ENCODE measurements at places on chromosomes 3 and 15.

DNA sequence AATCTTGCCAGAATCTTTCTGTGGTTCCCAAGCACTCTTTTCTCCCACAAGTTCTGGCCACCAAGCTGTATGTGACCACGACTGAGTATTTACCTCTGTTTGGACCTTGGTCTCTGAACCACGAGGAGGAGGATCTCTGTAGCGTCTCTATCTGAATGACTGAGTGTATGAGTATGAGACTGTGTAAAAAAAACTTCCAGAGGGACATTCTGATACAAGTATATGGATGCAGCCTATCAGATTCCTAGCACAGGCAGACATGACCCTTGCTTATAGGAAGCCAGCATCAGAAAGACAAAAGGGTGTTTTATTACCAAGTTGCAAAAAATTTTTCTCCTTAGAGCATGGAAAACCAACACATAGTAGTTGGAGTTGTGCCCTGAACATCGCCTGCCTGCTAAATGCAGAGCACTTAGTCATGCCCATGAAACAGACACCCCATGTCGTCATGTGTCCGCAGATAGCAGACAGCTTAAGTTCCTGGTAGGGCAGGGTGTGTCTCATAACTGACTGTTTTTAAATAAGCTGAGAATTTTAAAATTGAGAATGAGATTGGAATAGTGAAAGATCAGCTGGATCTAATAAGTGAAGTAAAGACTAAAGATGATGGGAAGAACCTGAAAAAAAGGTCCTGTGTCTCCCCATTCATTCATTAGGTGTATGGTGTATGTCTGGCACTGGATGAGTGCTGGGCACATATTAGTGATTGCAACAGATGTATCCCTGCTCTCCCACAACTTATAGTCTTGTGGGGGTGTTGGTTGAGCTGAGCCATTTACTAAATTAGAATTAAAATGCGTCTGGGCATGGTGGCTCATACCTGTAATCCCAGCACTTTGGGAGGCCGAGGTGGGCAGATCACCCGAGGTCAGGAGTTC lies 30.9 kb downstream of the DAG1 start:
- peak; percentile 80 for DNase-seq

- DNase-seq = no peak
Measured at GRCh38 chr3:74591946-74592345, 22.5 kb downstream of the CNTN3 start.

GRCh38 chr15:42368096-42368495 lies 8.8 kb downstream of the CAPN3 start:
- DNase-seq = no peak

DNA sequence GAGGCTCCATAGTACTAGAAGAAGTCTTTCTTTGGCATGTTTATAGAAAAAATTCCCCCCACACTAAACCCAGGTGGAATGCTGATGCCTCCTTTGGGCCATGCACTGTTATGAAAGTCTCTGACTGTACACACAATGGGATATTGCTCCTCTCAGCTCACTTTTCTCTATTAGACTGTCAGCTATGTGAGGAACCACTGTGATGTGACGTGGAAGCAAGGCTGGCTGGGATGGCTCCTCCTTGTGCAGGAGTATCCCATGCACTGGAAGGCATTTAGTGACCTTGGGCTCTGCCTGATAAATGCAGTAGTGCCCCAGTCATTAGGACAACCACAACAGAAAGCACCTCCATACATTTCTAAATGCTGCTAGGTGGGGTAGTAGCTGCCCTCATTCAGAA lies 5.7 kb upstream of the FRMD4B start:
- DNase-seq = no peak

DNA sequence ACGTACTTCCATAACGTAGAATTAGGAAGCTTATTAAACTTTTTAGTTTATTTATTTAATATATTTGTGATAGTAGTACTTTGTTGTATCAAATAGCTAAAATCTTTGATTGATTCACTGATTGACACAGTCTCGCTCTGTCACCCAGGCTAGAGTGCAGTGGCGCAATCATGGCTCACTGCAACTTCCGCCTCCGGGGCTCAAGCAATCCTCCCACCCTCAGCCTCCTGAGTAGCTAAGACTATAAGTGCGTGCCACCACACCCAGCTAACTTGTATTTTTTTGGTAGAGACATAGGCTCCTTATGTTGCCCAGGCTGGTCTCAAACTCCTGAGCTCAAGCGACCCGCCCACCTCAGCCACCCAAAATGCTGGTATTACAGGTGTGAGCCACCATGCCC lies 5.7 kb downstream of the APH1B start:
- DNase-seq = peak; percentile 79

- DNase-seq = no peak
Measured at GRCh38 chr3:129917423-129918007, 24.0 kb upstream of the TMCC1 start.

DNA sequence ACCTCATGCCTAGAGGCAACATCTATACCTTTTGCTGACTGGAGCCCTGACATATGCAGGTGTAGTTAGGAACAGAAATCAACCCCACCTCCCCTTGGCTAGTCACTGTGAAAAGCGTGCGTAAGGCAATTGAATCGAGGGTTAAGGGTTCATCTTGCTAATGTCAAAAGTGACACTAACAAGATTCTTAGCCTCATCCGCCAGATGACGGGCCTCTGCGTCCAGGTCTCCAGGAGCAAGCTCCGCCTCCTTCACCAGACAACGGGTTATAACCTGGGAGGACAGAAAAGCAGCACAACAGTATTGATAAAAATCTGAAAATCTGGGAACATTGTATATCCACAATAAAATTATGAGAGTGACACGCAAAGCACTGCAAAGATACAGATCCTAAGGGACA lies 4.7 kb downstream of the SELENOS start:
- DNase-seq = no peak

DNA sequence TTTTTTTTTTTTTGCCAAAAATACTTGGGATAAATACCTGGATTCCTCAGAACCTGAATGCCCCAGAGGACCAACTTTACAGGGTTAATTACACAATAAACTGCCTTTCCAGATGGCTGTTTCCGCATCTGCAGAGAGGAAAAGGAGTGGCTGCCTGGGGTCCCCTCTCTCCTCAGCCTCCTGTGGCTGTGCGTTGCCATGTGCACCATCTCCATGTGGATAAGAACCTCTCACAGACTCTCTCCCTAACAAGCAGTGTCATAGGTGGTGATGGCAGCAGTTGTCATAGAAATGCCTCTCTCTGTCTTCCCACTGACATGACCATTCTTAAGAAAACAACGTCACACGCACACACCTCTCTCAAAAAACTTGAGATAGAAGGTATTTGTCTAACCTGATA lies 179.4 kb downstream of the RPLP1 start:
- no peak for DNase-seq

DNA sequence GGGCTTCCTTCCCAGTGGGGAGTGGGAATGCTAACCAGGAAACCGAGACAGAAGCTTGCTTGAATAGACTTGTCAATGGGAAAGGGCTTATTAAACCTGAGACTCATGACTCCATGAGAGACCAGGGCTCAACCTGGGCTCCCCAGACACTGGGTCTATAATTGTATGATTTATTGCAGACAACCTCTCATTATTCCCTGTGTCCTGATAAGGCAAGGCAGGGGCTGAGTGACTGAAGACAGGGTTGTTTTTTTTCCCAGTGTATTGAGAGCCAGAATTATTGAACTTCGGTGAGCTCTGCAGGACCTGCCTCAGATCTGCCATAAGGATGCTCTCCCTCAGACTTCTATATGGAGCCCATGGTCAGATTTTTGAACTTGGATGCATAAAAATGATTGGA lies 79.5 kb upstream of the KLHL25 start:
- no peak for DNase-seq

- no peak for DNase-seq
Measured at GRCh38 chr3:188008582-188009213, 145.3 kb upstream of the LPP start.

DNA sequence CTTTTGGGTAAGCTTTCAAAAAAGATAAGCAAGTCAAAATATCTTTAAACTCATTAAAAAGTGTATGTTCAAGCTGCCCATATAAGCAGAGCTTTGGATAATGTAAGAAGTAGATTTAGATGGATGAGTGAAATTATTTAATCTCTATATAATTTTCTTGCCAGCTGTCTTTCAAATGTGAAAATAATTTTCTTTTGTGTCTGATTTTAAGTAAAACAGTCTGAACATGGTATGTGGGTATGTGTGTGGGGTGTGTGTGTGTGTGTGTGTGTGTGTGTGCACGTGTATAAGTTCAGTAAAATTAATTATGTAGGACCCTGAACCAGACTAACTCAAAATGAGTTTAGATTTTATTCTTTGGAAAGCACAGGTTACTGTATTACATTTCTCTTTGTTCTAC lies 155.2 kb upstream of the CGNL1 start:
- DNase-seq = no peak

DNA sequence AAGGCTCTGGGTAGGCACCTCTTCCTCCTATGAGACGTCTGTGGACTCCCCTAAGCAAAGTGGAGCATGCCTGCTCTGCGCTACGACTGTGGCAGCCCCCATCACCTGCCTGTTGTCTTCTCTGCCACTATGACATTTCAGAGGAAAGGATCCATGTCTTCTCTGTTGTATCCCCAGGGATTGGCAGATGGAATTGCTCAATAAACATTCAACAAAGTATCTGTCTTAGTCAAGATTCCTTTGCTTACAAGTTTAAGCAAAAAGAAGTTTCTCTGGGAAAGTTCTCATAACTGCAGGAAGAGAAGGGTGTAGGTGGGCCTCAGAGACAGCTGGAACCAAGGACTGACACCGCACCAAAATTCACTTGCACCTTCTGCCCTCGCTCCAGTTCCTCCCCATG lies 34.3 kb downstream of the AMOTL2 start:
- DNase-seq = no peak

- DNase-seq = no peak
Measured at GRCh38 chr3:132395126-132395525, 22.2 kb upstream of the DNAJC13 start.

GRCh38 chr3:21502656-21503055 lies 248.4 kb downstream of the ZNF385D start:
- DNase-seq = no peak

DNA sequence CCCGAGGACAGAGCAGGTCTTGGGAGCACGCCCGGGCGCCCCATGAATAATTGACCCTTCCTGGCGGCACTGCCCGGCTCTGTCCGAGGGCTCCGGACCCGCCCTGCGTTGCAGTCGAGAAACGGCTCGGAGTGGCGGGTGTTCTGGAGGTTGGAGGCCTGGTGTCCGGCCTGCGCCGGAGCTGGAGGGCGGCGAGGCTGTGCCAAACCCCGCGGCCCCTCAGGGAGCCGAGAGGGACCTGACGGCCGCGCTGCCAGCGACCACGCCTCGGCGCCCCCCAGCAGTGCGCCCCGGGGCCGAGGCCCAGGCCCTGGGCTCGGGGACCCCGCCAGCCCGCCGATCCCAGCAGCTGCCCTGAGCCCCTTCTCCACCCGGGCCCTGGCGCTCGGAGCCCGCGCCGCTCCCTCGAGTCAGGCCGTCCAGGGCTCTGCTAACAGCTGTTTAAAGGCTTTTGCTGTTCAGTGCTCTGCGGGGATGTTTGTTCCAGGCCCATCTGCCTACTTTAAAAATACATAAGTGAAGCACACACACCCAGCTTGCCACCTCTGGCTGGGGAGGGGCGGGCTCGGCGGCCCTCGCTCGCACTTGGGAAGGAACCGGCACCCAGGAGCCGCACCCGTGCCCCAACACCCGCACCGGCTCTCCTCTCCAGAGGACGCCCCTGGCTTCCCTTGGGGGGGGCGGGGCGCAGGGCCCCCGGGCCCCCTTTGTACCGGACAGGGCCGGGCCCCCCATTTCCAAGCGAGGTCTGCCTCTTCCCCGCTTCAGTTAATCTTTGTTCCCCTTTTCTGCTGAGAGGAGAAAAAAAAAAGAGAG lies 730 bp upstream of the ZNF710 start:
- peak; percentile 63 for DNase-seq

GRCh38 chr3:100647657-100648056 lies 38.3 kb downstream of the ADGRG7 start:
- no peak for DNase-seq

DNA sequence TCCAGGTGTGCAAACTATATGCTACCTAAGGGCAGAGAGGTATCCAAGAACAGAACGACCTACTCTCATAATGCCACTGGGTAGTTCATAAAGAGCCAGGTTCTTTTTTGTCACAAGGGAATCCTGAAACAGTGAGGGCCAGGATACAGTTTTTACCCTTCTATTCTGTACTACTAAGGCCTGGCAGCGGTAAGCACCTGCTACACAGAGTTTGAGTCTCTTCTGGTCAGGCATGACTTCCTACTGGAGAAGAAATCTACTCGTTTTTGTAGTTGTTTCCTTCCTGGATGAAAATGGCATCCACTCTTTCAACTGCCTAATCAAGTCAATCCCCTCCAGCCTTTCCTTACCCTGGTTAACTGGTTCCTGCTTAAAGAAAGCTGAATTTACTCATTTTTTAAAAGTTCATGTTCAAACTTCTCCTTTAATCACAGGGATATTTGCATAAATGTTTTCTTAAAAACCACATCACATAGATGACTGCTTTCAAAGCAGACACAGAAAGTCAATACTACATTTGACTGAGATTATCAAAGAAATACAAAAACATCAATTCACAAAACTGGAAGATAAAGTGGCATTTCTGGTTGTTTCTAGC lies 40.0 kb downstream of the MAP4 start:
- DNase-seq = no peak

DNA sequence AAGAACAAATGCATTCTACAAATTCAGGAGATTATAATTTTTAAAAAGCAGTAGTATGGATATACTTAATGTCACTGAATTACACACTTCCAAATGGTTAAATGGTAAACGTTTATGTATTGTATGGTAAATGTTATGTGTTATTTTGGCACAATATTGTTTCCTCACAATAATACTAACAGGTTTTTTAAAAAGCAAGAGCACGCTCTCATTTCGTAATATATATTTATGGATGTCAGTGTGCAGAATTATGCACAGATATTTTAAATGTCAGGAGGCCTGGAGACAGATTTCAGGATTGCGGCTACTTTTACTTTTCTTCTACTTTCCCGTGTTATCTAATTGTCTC lies 533 bp downstream of the ZNF445 start:
- DNase-seq = no peak

DNA sequence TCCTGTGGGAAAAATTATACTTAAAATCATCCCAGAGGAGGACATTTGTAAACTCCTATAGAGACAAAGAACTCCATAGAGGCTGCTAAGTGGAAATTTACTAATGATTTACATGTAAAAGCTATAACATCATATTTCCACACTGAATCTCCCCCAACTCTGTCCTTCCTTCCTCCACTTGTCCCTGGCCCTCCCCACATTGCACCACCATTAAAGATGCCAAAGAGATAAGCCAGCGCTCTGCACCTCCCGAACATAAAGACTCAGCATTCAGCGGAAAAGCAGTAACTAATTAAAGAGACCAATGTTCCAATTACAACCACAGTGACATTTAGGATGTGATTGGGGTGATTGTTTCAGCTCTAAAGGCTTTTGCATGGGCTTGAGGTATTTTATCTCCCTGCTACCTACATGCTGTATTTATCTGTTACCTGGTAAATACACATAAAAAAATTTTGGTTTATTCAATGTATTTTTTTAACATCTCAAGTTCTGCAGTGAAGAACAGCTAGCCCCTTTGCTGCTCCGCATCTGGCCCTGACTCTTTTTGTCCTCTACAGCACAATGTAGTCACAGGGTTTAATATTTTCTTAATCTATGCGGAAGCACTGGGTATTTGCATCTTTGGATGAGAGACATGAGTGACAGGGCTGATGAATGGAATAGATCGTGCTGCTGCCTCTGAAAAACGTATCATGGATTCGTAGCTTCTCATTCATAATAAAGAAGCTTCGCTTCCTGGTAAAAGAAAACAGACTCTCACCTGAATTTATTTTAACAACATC lies 35.3 kb upstream of the B3GNT5 start:
- no peak for DNase-seq
